Endodermal cell (in vitro differentiated cells): ENCODE measurements at places on chromosomes 11 and 22. TPM values are rescaled to one million over a fixed set of nuclear protein-coding genes. Genes with fewer than 3 reads are reported as not detected.

Gene TNNT3
- not detected in 3 replicates for total RNA-seq

Gene APOA5
- not detected in 3 replicates for total RNA-seq

Gene GSTT2
- 0.51 TPM in 1 of 2 replicates, not detected in the other for total RNA-seq

DNA sequence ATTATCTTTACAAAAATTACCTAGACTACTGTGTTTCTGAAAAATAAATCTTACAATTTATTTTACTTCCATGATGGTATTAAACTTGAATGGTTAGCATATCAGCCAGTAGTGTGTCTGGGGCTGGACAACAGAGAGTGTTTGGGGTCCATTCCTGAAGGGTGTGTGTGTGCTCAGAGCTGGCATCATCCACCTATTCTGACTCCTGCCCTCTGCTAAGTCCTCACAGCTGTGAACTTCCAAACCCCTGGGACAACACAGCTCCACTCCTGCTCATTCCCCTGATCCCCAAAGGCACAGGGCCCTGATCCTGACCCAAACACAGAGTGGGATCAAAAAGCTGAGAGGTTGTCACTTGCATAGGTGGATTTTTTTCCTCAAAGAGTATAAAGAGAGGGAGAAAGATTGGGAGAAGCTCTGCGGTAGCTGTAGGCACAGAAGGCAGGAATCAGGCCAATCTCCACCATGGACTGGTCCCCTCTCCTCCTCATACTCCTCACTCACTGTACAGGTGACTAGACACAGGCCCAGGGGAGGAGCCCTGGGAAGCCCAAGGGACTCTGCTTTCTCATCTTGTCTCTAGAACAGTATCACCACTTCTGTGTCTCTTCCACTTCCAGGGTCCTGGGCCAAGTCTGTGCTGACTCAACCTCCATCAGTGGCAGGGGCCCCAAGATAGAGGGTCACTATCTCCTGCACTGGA is 55.7 kb upstream of the TOP3B start:
- DNase-seq, result no peak

GRCh38 chr11:67199751-67200150 is 66.5 kb upstream of the GRK2 start:
- DNase-seq, result no peak

DNA sequence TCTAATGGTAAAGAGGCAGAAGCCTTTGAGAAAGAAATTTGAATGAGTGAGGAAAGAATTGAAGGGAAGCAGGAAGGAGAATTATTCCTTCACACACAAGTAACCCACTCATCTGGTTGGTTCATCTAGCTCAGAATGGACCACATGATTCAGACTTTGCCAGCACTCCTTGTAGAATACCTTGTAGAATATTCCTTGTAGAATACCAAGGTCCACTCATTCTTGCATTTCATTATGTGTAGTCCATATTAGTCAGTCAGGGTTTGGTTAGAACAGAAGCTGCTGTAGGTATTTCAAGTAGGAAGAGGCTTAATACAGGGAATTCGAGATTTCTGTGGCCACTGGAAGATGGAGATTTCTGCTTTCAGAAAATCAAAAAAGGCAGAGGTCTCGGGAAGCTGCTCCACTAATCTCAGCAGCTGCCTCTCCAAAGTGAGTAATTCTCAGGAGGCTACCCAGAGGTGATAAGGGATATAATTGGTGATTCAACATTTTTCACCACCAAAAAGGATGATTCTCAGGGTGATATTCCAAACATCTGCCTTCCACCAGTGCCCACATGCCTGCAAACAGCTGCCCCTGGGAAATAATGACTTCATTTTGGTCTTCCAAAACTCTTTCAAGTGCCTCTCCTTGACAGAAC is 329.1 kb downstream of the TMEM135 start:
- DNase-seq, result no peak

GRCh38 chr22:46726986-46727317 is 11.1 kb downstream of the CERK start:
- DNase-seq, result no peak

DNA sequence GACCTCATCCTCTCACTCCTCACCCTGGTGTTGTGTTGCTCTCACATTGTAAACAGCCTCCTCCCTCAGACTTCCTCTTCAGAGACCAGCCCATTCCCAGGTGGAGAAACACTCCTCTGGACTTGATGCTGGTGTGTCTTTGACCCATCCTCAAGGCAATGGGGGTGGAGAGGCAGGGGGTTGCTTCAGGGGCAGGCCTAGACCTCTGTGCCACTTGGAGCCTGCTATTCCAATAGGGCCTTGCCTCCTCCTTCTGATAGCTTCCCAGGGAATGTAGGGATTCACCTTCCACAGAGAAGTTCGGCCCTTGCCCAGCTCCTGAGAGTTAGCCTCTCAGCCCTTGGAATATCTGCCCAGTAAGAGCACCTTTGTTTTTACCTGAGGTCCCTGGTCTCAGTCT is 606.6 kb upstream of the CADM1 start:
- DNase-seq, result peak; percentile 17

- DNase-seq, result peak; percentile 74
These were observed 920 bp downstream of the TMEM132A start for GRCh38 chr11:60924906-60925853.

GRCh38 chr11:57203359-57203758 is 21.6 kb downstream of the LRRC55 start:
- DNase-seq, result no peak
